Fibroblast of lung (primary cell): ENCODE measurements at places on chromosomes 2 and 18. TPM values are rescaled to one million over a fixed set of nuclear protein-coding genes. Genes with fewer than 3 reads are reported as not detected.

GRCh38 chr2:29841386-29842004 lies 79.9 kb downstream of the ALK start:
- no peak overlapping the region for H3K27ac ChIP-seq
- H3K36me3 ChIP-seq, result no peaks in the 10 kb centered on the region
- no peak overlapping the region for H3K4me3 ChIP-seq
- peaks cover 3% of the 10 kb centered on the region for H3K27me3 ChIP-seq
- no peaks in the 10 kb centered on the region for H3K4me1 ChIP-seq
- peak; percentile 22 for DNase-seq

DNA sequence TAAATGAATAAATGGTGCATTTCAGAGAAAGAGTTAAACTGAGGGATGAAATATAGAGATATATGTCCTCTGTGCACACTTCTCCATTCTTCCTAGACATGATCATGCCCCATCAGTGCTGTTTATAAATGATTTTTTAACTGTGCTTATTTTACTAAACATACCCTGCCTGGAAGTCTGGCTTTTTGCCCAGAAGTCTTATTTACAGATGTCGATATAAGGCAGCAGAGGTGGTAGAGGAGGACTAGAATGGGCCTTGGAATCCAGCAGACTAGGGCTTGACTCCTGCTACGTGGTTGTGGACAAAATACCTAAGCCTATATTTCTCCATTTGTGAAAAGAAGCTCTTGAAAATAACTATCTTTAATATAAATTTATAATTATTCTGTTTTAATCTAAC lies 355.5 kb downstream of the RAD51AP2 start:
- H3K4me3 ChIP-seq, result no peak overlapping the region
- H3K4me1 ChIP-seq, result no peaks in the 10 kb centered on the region
- no peak overlapping the region for H3K27ac ChIP-seq
- no peaks in the 10 kb centered on the region for H3K36me3 ChIP-seq
- H3K27me3 ChIP-seq, result no peaks in the 10 kb centered on the region

DNA sequence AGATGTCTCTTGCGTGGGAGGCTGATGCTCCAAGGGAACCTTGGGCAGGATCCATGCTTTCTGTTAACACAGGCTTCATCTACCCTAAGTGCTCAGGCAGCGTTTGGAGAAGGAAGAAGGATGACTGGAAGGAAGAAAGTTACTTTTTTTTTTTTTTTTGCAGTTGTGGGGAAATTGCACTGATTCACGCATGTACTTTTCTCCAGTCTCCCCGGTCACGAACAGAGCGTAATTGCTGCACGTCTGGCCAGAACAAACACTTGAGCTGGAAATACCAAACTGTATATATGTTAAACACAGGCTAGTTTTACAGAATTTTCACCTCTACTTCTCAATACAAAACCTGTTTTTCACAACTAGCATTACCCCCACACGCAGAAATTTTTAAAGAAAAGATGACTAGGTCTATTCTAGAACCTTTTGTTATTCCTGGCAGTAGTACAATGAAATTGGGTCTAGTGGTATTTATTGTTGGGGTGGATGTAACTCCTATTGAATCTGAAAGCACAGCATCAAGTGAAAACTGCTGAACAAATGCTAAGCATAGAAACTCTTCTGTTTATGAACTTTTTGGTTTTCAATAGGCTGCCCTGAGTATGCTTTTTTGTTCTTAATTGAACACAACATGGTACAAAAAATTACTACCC lies 9.3 kb upstream of the SCYGR5 start:
- no peak overlapping the region for H3K27ac ChIP-seq
- peak; percentile 65 for DNase-seq
- no peak overlapping the region for H3K4me3 ChIP-seq
- peaks cover 4% of the 10 kb centered on the region for H3K4me1 ChIP-seq

LRRTM1 gene
- not detected in 2 replicates for total RNA-seq
